Endothelial cell (in vitro differentiated cells): ENCODE measurements at places on chromosomes 4 and X. TPM values are rescaled to one million over a fixed set of nuclear protein-coding genes. Genes with fewer than 3 reads are reported as not detected.

GRCh38 chr4:90071289-90072235 is 55.6 kb upstream of the CCSER1 start:
- DNase-seq: no peak

Gene COL25A1
- 22.7 TPM for total RNA-seq

GRCh38 chr4:169626331-169627282 is 6.2 kb downstream of the CLCN3 start:
- DNase-seq: no peak

Gene IL2RG
- total RNA-seq: not detected

DNA sequence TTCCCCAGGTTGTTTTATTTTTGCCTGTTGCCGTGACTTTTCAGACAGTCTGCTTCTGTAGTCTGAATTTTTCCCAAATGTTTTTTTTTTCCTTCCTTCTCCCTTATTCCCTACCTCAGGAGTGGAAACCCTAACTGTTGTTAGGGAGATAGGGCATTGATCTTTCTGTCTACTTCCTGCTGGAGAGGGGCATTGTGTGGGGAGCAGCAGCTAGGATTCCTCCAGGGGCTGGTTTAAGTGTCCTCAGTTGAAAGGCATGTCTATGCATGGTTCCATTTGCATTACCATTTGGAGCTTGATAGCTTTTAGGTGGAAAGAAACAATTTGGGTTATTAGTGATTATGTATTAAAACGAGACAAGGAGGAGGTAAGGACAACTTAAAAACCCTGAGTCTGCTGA is 383.9 kb downstream of the DCAF12L2 start:
- no peak for DNase-seq
